ENCODE measurements at places on chromosomes 6 and 20. TPM values are rescaled to one million over a fixed set of nuclear protein-coding genes. Genes with fewer than 3 reads are reported as not detected.

The CPXM1 gene
- 1.3 TPM for total RNA-seq

The ULBP3 gene
- total RNA-seq, result 2.4 TPM

The NKX2-2 gene
- total RNA-seq, result not detected

DNA sequence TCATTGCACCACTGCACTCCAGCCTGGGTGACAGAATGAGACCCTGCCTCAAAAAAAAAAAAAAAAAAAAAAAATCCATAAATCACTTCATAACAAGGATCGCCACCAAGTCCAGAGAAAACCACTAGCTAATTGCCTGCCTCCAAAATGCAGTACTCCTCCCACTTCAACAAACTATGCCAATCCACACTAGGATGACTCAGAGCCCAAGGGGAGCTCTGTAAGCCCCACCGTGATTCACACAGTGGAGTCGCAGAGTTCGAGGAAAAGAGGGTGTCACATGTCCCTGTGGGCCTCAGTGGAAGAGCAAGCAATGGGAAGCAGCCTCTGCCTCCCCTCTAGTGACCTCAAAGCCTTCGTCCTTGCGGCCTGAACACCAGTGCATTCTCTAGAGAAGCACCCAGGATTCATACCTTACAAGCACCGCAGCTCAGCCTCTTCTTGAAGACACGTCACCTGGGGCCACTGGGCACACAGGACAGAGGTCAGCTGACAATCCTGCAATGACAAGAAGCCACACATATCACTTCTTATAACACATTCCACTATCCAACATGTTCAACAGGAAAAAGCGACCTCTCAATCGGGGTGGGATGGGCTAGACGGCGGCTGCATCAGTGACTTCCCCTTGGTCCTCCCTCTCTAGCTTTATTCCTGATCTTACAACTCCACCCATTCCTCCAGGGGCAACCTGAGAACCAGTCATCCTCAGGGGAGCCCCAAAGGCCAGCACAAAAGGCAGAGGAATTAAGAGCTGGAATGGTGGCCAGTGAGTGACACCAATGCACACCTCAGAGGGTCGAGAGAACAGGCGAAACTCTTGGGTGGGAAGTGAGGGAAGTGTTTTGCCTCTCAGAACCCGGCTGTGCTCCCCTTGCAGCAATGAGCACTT, 8.9 kb downstream of the SNHG17 start:
- peaks cover 75% of the 10 kb centered on the region for H3K36me3 ChIP-seq
- no peak overlapping the region for H3K27ac ChIP-seq
- no peak overlapping the region for H3K4me3 ChIP-seq
- H3K27me3 ChIP-seq, result no peaks in the 10 kb centered on the region

GRCh38 chr20:46365487-46366220, 40.8 kb downstream of the ELMO2 start:
- peak overlapping the region; percentile 99 for H3K27ac ChIP-seq
- H3K4me1 ChIP-seq, result peaks cover 29% of the 10 kb centered on the region
- no peak for DNase-seq

GRCh38 chr6:10759884-10760329, 12.3 kb downstream of the TMEM14B start:
- H3K4me1 ChIP-seq, result peaks cover 13% of the 10 kb centered on the region
- H3K4me3 ChIP-seq, result no peak overlapping the region
- peak overlapping the region; percentile 74 for H3K27ac ChIP-seq
- no peaks in the 10 kb centered on the region for H3K27me3 ChIP-seq
- H3K36me3 ChIP-seq, result peaks cover 37% of the 10 kb centered on the region
- DNase-seq, result no peak

The MAFB gene
- 61.7 TPM for total RNA-seq

Measured in esophagus squamous epithelium (tissue), 5 donors.